ENCODE measurements at places on chromosomes 3 and 15.

DNA sequence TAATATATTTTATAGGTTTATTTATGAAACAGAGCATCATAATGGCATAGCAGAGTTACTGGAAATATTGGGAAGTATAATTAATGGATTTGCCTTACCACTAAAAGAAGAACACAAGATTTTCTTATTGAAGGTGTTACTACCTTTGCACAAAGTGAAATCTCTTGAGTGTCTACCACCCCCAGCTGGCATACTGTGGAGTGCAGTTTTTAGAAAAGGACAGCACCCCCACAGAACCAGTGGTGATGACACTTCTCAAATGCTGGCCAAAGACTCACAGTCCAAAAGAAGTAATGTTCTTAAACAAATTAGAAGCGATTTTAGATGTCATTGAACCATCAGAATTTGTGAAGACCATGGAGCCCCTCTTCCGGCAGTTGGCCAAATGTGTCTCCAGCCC lies 58.1 kb downstream of the DNAH1 start:
- no peak for DNase-seq

GRCh38 chr3:195260280-195260905 lies 10.6 kb downstream of the XXYLT1 start:
- DNase-seq = no peak

- no peak for DNase-seq
These were observed 44.7 kb downstream of the CADM2 start for GRCh38 chr3:85003479-85003878.

DNA sequence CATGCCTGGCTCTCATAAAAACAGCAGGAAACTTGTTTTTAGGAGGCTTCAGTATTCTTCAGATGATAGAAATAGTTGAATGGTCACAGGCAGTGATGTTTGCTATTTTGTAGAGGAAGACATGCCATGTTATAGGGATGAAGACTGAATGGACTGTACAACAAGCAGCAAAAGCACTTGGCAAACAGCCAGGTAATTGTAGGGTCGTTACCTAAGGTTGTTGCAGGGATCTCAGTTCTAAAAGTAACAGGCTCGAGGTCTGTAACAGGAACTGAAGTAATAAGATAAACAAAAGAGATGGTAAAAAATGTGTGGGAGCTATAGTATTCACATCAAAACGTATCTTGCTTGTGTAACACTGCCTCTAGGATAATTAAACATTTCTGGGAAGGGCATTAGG lies 116.3 kb downstream of the TFG start:
- no peak for DNase-seq

- DNase-seq = no peak
These were observed 144.6 kb upstream of the IL12A start for GRCh38 chr3:159843840-159844730.

DNA sequence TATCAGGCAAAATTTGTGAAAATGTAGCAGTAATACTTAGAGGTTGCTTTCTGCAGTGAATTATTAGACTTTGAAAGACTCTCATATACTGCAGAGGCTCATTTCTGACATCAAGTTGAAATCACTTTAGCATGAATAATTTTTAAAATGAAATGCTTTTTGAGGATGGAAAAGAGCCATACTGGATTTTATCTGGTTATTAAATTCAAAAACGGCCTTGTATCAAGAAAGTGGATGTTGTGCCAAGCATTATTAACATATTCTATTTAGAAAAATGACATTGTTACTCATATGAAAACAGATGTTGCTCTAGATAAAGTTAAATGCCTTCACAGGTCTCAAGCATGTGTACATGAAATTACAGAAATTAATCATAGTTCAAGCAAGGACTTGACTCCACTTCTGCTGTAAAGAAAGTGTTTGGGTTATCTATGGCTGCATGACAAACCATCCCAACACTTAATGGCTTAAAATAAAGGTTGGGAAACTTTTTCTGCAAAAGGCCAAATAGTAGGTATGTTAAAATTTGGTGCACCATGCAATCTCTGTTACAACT lies 64.5 kb upstream of the ZNF280D start:
- DNase-seq = no peak

GRCh38 chr3:18870642-18871041 lies 277.7 kb upstream of the KCNH8 start:
- no peak for DNase-seq

GRCh38 chr3:5473471-5473870 lies 286.0 kb downstream of the EDEM1 start:
- no peak for DNase-seq

DNA sequence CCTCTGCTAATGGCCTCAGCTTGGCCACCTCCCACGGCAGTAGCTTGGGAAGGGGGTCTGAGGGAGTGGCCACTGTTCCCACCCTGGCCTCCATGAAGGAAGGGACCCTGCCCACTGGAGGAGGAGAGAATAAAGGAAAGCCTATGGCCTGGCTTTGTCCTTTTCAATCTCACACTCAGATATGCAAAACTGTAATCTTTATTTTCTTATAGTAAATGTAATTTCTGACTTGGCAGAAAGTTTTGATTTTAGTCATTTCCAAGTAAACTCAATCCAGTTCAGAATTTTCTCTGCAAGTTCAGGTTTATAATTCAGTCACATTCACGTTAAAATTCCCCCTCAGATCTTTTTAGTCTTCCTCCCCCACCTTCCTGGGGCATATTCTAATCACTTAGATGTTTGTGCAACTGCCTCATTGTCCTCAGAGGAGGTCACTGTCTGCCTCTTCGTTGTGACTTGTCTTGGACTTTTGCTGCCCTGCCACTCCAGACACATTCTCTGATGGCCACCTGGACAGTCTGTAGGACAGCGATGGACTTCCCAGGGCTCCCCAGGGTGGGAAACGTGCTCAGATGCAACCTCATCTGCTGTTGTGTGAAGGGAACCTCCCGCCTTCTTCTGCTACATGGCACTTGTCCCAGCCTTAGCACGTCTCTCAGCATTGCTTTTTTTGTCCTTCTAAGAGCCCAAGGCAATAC lies 222.8 kb upstream of the TBL1XR1 start:
- DNase-seq = no peak

GRCh38 chr3:105904251-105904650 lies 35.4 kb upstream of the CBLB start:
- no peak for DNase-seq

- no peak for DNase-seq
These were observed 12.6 kb downstream of the CEP152 start for GRCh38 chr15:48798319-48798718.

DNA sequence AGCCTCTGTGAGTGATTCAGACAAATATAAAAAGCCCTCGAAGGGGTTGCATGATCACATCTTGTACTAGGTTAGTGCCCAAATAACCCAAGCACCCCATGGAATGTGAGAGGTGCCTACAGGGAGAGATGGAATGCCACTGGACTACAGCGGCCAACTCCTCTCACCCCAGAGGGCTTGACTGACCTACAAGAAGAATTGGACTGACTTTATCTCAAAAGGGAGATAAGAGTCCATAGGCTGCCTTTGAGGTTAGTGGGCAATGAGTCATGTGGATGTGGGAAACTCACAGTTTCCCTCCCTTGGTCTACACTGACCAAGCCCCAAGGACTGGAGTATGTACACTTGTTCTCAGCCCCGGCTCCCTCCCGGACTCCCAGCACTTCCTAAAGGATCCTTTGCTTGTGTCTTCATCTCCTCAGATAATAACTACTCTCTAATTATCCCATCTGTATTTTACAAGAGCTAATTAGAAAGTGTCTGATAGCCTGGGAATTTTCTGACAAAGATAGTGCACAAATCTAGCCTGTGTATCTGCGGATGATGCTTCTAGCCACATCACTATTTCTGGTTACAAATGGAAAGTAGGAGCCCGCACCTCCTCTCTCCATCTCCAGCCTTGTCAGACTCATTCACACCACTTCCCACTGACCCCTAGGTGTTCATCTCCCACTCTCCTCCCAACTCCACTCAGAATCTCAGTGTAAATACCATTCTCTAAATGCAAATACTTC lies 547.8 kb upstream of the TBL1XR1 start:
- no peak for DNase-seq

GRCh38 chr3:4306860-4307259 lies 3.7 kb downstream of the SETMAR start:
- no peak for DNase-seq

DNA sequence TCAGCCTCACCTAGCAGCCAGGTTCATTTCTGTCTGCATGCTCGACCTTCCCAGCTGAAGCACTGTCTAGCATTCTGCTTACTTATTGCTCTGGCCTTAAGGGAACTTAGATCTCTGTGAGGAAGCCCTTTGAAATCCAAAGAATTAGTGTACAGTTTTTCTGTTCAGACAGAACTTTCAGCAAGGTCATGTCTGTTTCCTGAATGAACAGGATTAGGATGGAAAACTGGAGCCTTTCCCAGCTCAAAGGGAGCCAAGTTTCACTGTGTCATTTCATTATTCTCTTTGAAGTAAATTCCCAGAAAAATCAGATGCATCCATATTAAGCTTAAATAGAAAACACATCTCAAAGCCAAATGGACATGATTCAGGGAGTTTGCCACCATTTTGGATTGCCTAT lies 457.3 kb upstream of the KCNMB2 start:
- DNase-seq = no peak

Measured in T follicular helper cell (primary cell).